Activated CD4-positive, alpha-beta memory T cell treated with anti-CD3 and anti-CD28 coated beads, Interleukin-2, amount 10 ng/mL, durations not matched to agents 7 days and 5 days (primary cell): ENCODE measurements at places on chromosomes 6 and 20. TPM values are rescaled to one million over a fixed set of nuclear protein-coding genes. Genes with fewer than 3 reads are reported as not detected.

GRCh38 chr20:41621421-41621820, 3.2 kb upstream of the CHD6 start:
- peaks cover 6% of the 10 kb centered on the region for H3K27me3 ChIP-seq
- no peak overlapping the region for H3K27ac ChIP-seq
- no peak for DNase-seq
- no peak overlapping the region for H3K4me3 ChIP-seq

- H3K4me1 ChIP-seq, result no peaks in the 10 kb centered on the region
- H3K27me3 ChIP-seq, result no peaks in the 10 kb centered on the region
- no peak overlapping the region for H3K4me3 ChIP-seq
These were observed 115.4 kb upstream of the SAMD5 start for GRCh38 chr6:147392917-147393625.

DNA sequence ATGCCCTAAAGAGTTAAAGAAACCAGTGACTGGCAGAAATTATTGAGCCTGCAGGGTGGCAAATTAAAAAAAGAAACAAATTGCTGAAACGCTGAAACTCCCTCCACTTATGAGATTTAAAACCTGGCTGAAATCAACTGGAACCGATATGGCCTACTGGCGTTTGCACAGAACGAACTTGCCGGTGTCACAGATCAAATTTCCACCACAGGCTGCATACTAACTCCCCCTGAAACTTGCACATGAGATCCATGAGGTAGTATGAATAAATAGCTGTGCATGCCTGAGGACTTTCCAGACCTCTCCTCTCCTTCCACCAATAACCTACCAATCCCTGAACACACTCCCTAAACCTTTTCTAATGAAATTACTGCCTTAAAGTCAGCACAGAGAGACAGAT, 150.4 kb downstream of the RNGTT start:
- no peak overlapping the region for H3K4me3 ChIP-seq
- H3K4me1 ChIP-seq, result no peaks in the 10 kb centered on the region
- DNase-seq, result no peak
- no peaks in the 10 kb centered on the region for H3K27me3 ChIP-seq
- peaks cover 6% of the 10 kb centered on the region for H3K36me3 ChIP-seq
- H3K27ac ChIP-seq, result no peak overlapping the region

The FOXQ1 gene
- not detected for total RNA-seq
